Ureter (tissue), 1 donor: ENCODE measurements at places on chromosomes 6 and 20.

DNA sequence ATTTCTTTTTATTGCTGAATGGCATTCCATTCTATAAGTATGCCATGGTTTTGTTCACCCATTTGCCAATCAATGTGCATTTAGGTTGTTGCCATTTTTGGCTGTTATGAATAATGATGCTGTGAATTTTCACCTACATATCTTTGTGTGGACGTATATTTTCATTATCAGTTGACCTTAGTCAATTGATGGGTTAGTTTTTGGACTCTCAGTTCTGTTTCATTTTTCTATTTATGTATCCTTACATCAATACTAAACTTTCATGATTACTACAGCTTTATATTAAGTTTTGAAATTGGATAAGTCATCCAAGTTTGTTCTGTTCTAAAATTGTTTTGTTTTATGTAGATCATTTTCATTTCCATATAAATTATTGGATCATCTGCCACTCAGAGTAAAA lies 261.9 kb upstream of the CNR1 start:
- DNase-seq: no peak

- DNase-seq: no peak
Measured at GRCh38 chr6:169913096-169913638, 161.7 kb downstream of the ERMARD start.

GRCh38 chr20:50605136-50605535 lies 86.2 kb downstream of the RIPOR3 start:
- no peak for DNase-seq

DNA sequence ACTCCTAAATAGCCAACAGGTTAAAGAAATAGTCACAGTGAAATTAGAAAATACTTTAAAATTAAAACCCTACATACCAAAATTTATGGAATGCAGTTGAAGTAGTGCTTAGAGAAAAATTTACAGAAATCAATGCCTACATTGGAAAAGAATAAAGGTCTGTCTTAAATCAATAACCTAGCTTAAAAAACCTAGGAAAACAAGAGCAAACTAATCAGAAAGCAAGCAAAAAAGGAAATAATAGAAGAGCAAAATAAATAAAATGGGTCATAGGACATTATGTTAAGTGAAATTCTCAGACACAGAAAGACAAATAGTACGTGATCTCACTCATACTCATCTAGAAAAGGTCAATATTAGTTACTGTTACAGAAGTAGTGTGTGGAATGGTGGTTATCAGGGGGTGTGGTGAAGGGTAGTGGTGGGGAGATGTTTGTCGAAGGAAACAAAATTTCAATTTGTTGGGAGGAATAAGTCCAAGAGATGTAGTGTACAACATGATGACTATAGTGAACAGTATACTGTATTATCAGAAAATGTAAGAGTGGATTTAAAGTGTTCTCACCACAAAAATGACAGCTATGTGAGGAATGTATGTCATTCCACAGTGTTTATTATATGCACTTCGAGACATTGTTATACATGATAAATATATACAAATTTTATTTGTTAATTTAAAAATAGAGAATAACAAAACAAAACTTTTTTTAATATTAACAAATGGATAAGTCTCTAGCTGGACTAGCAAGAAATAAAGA lies 423.6 kb downstream of the CDH26 start:
- DNase-seq: no peak

- no peak for DNase-seq
Measured at GRCh38 chr20:49888212-49889000, 26.9 kb downstream of the SPATA2 start.

GRCh38 chr6:505374-505773 lies 113.8 kb downstream of the IRF4 start:
- no peak for DNase-seq

GRCh38 chr6:135675026-135675425 lies 176.5 kb upstream of the PDE7B start:
- DNase-seq: no peak

DNA sequence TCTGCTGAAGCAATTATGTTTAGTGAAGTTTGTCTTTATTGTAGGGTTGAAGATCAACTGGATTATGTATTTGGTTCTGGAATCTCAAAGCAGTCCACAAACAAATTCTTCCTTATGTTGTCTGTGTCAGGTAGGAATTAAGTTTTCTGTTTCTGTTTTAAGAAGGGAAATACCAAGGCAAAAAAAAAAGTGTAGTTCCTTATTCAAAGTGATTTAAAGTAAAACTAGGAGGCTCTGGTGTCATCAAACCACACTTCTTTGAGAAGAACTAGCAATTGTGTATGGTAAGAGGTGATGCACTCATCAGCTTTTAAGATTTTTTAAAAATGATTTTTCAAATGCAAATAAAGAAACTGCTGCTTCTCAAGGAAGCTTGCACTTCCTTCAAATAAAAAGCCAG lies 1.9 kb downstream of the FAM135A start:
- no peak for DNase-seq

GRCh38 chr20:63120808-63121090 lies 95.2 kb downstream of the YTHDF1 start:
- no peak for DNase-seq
